ENCODE measurements at places on chromosomes 7 and 10.

DNA sequence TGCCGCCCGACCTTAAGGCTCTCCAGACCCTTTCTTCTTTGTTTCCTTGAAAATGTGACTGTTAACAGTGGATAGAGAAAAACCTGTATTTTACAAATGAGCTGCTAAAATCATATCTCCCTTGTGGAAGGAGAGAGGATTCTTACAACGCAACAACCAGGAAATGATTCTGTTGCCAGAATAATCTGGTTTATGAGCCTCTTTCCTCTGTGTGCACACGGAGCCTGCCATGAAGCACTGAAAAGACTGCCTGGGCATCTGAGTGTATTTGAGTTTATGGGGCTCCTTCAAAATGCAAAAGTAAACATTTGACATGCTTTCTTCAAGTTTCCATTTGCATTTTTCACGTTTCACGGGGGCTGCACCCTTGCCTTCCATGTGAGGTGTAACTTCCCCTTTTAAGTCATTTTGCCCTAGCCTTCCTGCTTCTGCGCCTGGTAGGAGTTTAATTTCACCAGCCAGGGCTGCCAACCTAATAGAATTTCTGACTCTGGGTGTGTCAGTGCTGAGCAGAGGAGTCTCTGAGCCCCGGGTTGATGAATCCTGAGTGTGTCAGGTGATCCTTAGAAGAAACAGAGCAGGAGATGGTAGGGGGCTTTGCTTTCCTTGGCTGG is 101.2 kb downstream of the GRB10 start:
- DNase-seq, result peak; percentile 57

DNA sequence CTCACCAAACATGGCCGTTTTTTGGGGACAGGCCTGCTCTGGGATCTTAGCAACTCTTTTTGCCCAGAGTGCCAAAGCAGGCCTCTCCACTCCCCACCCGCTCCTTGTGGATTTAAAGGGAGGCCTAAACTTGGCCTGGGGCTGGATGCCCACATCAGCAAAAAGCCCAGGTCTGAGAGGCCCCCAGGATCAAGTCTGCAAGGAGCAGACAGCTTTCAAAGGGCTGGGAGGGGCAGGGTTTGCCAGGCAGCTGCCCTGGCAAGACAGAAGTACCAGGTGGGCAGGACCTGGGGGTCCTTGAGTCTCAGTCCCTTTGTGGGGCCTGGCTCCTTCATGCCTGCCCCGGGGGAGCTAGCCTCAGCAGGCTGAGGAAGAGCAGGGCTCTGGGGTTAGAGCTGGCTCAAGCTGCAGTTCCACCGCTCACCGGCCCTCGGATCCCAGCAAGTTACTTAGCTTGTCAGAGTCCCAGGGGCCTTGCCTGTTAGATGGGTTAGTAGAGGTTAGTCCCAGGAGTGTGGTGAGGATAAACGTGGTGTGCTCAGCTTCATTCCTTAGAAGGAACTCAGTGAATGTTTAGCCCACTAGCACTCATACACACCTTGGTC is 56.2 kb downstream of the ARHGAP22 start:
- DNase-seq, result peak; percentile 20

DNA sequence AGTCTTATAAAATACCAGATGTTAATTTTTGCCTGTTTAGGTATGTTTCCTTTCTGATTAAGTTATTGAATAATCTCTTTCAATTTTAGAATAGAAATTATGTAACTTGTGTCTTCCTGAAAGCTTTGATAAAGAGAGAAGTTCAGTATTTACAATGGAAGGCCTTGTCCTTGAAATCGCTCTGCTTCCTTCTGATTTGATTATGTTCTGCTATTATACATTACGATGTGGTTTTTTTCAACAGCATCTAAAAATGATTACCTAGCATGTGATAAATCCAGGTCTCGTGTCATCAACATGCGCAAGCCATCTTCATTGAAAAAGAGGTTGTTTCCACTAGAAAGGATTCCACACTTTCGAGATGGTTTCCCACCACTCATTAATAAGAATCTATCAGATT is 96.5 kb upstream of the SLC26A5 start:
- DNase-seq, result no peak

GRCh38 chr7:147096629-147097028 is 980.0 kb downstream of the CNTNAP2 start:
- no peak for DNase-seq

GRCh38 chr7:40507166-40507565 is 372.4 kb downstream of the SUGCT start:
- DNase-seq, result peak; percentile 44

DNA sequence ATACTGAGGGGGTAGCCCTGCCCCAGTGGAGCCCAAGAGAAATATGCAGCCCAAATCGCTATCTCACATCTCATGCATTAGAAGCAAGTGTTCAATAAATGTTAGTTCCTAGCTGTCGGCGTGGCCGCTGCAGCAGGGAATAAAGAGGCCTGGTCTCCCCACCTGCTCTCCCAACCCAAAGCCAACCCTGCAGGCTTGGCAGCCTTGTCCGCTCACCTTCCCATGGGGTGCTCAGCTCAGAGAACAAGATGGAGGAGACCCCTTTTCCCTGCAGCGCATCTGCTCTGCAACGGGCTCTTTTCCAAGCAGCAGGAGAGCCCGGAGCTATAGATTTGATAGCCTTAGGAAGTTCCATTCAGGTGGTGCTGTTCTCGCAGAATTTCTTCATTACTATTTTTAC is 12.0 kb upstream of the DOCK1 start:
- no peak for DNase-seq

DNA sequence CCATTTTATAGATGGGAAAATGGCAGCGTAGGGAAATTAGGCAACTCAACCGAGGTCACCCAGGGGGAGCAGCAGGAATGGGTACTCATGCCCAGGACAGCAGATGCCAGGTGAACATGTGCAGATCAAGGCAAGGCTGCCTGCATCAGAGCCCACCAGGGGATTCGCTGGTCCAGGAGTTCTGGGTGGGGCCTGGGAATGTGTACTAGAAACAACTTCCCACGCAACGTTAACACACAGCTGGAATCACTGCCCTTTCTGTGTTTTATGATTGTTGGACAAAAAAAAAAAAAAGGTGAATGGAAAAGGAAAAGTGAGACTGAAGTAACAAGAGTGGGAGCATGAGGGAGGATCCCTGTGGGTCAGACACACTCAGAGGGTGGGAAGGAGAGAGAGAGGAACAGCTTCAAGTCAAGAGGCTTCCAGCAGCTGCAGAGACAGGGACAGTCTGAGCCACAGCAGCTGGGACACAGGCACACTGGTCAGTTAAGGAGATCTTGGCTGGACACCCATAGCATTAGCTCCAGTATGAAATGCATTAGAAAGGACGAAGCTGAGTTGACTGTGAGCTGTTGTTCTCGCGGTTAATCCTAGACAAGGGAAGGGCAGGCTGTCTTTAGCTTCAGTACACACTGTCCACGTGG is 187.9 kb upstream of the INHBA start:
- DNase-seq, result no peak

DNA sequence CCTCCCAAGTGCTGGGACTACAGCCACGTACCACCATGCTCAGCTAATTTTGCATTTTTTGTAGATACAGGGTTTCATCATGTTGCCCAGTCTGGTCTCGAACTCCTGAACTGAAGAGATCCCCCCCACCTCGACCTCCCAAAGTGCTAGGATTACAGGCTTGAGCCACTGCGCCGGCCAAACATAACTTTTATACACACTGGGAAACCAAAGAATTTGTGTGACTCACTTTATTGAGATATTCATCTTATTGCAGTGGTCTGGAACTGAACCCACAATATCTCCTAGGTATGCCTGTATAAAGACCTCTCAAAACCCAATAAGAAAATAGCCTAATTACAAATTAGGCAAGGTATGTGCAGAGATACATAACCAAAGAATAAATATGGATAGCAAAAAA is 182.6 kb upstream of the FEZF1 start:
- DNase-seq, result no peak

- no peak for DNase-seq
These were observed 51.7 kb downstream of the LAMB1 start for GRCh38 chr7:107951172-107951787.

DNA sequence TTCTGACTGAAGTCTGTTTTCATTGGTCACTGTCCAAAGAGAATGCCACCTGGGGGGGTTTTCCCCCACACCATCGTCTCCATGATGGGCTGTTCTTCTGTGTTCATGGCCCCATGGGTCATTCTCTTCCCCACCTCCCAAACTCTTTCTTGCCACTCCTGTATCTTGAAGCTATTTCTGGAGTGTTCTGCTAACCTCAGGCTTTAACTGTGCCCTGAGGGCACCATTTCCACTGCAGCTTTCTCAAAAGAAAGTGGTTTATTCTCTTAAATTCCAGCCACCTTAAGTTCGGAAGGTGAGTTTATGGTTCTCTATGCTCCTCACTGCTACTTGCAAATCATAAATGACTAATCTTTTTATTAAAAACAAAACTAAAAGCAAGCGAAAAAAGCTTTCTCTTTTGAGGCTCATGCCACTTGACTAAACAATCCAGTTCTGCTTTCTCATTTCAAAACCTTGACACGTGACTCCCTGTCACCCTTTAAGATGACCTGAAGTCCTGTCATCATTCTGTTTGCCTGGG is 7.4 kb upstream of the APBB1IP start:
- peak; percentile 38 for DNase-seq

DNA sequence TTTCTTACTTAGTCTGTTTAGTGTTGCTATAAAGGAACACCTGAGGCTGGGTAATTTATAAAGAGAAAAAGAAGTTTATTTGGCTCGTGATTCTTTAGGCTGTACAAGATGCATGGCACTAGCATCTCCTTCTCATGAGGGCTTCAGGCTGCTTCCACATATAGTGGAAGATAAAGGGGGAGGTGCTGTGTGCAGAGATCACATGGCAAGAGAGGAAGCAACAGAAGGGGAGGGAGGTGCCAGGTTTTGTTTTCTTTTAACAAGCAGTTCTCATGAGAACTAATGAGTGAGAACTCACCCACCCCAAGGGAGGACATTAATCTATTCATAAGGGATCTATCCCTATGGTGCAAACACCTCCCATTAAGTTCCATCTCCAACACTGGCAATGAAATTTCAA is 17.3 kb downstream of the CYP2E1 start:
- peak; percentile 39 for DNase-seq

GRCh38 chr10:60340973-60341372 is 48.7 kb downstream of the ANK3 start:
- no peak for DNase-seq

DNA sequence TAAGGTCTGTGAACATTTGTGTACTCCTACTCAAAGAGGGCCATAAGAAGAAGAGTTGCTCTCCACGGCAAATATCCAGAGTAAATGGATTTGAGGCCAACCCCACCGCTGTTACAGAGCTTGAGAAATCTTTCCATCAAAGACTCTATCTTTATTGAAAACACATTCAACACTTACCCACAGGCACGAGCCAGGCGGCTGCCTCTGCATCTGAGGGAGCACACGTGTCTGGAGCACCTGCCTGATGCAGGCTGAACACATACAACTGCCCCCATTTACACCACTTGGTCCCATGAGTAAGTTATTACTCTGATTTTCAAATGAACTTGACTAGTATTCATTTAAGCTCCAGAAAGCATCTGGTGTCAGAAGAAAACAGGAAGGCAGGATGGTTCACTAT is 38.7 kb downstream of the HBP1 start:
- no peak for DNase-seq

- DNase-seq, result peak; percentile 19
These were observed 9.7 kb downstream of the CREM start for GRCh38 chr10:35136263-35136815.

DNA sequence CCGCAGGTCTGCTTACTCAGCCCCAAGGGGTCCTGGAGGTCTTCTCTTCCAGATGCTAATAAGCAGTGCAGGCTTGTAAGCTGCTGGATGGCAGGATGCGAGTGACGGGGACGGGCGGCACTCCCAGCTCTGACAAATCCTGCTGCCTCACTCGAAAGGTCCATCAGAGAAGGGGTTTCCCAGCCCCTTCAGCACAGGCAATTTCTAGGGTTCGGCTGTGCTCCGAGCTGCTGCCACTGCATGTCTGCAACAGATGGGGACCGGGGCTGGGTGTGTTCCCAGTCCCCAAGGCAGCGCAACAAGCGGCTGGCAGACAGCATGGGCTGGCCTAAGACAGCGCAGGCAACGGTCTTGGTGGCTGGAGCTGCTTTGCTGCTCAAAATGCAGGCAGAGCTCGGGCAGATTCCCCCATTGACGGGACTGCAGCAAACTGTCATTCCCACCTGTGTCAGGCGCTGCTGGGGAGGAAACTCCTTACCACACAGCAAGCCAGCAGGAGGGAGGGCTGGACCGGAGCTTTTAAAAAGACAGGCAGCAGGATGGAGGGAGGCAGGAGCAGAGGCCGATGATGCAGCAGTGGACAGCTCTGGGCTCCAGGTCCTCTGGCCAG is 62.4 kb downstream of the PRKAG2 start:
- no peak for DNase-seq

GRCh38 chr10:117175215-117175900 is 21.9 kb upstream of the KCNK18 start:
- no peak for DNase-seq

DNA sequence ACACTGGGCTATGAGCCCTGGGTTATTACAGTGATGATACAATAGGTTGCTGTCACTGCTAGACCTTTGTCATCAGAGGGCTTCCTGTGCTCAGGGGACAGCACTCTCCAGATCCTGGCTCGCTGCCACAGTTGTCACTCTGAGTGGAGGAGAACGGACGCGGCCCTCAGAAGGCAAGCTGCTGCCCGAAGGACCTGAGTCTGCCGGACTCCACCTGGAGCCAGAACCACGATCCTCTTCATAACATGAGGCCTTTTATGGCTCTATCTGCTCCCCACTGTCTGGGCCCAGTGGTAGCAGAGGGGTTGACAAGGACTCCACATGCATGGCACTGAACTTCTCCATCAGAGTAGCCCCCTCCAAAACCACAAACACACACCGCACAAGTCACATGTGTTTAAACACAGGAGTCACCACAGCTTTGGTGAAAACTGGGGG is 94.7 kb upstream of the EFCAB10 start:
- DNase-seq, result peak; percentile 48

GRCh38 chr10:89889606-89890005 is 188.2 kb downstream of the KIF20B start:
- DNase-seq, result no peak

DNA sequence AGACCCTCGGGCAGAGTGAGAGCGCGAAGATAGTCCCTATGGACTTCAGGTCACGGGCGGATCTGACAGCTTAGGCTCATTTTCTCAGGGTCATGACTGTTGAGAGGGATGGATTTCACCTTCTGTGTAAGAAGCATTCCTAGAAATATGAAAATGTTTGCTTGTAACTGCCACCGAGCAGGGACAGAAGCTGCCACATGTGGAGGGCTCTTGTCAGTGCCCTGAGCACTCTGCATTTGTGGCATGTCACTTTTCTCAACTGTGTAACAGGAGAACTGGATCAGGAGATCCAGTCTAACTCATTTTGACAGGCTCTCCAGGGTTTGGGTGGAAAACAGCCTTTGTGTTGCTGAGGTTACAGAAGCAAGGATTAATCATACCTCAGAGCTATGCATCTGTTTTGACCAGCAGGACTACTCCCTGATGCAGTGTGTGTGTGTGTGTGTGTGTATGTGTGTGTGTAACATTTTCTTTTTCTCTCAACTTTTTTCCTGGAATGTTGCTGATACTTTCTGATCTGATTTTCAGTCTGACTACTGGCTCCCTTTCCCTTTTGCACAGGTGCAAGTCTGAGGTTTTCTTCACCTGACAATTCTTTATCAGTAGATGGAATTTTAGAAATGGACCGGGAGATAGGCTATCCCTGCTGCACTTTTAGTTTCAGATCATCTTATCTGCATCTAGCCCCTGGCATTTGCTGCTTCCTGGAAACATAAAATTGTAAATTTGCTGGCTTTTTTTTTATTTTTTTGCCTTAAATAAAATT is 183.3 kb downstream of the STK31 start:
- DNase-seq, result no peak

GRCh38 chr10:92200564-92200963 is 90.3 kb downstream of the CPEB3 start:
- no peak for DNase-seq
